ENCODE measurements at places on chromosomes 6 and 20.

- DNase-seq: peak; percentile 69
Observed at GRCh38 chr6:17705778-17706579, 746 bp downstream of the NUP153 start.

- DNase-seq: no peak
Observed at GRCh38 chr20:60505423-60505822, 547.2 kb downstream of the CDH26 start.

DNA sequence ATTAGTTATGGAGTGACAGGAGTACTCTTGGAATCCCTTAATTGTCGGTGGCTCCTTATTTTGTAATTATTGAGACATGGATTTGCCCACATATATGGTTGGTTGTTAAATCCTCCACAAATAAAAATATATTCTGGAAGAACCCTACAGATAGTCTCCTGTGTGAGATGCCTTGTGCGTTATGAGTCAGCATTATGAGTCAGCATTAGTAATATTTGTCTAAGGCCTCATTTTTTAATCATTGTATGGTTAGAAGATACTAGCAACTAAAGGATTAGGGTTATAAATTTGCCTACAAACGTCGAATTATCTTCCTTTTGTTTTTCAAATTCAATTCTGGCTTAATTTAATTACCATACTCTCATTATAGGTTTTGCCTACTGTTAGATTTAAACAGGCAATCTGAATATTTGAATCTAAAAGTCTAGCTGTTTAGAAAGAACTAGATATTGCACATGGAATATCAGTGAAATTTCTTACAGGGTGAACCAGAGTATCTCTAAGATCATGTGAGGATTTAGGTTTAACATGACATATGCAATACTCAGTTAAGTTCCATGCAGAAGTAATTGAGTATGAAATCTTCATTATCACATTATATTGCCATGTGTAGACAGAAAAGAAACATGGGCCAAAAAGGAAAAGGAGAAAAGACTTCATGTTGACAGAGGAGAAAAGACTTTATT, 5.9 kb downstream of the C6orf58 start:
- no peak for DNase-seq

DNA sequence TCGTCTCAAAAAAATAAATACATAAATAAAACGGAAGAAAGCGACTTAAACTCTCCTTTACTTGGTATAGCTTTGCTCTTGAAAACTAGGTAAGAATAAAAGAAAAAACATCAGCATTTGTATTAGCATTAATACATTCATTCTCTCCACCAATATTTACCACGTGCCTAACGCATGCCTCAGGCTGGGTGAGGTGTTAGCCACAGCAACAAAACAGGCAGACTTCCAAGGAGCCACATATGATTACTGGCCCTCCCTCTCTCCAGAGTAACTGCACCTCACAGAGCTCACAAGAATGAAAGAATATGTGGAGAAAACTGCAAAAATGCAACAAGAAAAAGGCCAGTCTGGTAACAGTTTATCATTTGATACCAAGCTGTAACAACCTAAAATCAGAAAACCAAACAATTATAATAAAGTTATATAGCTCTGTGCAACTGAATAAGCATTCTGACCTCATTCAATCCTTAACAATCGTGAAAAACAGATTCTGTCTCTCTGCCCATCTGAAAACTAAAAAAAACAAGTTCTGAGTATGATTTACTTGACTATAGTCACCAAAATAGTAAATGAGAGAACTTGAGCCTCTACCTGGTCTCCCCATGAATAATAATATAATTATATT, 5.2 kb downstream of the NAPB start:
- DNase-seq: no peak

- peak; percentile 73 for DNase-seq
Observed at GRCh38 chr6:154928325-154928922, 66.7 kb upstream of the TIAM2 start.

DNA sequence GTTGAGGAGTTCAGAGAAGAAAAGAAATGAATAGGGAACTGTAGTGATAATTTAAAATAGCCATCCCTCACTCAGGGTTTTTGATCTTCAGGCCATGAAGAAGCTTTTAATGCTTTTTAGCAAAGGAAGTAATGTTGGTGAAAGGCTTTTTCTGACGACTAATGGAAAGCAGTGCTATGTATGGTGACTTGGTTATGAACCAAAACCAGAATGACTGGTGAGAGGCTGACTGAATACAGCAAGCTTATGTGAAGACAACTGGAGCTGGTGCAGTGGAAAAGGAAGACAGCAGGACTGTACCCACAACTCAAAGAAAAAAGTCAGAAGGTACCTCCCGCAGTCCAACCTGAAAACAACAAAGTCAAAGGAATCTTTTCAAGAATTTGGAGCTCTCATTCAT, 118.8 kb downstream of the PRDM1 start:
- no peak for DNase-seq

GRCh38 chr6:129525055-129525454, 184.9 kb downstream of the ARHGAP18 start:
- DNase-seq: no peak

DNA sequence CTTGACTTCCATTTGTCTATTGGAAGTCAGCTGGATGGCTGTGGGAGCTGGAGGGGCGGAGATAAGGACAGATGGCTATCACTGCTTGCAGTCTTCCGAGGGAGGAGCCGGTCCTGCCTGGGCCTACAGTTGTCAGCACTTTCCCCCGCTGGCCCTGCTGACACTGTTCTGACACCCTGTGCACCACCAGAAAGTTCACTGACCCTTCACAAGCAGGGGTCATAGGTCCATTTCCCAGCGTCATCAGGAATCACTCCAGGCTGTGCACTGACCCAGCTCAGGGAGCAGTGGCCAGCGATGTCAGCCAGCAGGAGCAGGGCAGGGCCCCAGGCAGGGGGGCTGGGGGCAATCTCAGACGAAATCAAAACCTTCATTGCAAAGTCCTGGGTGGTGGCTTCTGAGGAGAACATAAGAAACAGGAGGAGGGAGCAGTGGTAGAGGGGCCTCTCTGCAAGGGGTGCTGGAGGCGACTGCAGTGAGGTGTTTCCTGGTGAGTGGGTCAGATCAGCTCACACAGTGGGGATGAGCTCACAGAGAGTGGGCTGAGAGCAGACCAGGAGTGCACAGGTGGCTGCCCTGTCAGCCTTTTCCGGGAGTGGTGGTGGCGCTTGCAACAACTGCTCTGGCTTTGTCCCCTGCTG, 26.5 kb upstream of the PLEKHG1 start:
- DNase-seq: peak; percentile 20

DNA sequence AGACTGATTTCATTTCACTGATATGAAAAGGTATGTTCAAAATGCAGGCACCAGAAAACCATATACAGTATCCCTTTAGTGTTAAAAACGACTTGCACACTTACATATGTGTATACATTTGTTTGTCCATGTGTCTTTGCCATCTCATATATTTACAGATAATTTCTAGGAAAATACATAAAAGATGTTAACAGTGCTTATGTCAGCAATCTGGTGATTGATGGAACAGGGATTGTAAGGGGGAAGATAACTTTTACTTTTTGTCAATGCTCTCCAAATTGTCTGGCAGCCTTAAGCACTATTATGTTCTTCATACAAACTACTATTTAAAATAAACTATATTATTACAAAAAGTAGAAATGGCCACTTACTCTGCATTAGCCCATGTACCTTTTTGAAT, 238.5 kb upstream of the DEFB112 start:
- no peak for DNase-seq

- DNase-seq: no peak
Observed at GRCh38 chr6:56004426-56004825, 129.0 kb upstream of the BMP5 start.

DNA sequence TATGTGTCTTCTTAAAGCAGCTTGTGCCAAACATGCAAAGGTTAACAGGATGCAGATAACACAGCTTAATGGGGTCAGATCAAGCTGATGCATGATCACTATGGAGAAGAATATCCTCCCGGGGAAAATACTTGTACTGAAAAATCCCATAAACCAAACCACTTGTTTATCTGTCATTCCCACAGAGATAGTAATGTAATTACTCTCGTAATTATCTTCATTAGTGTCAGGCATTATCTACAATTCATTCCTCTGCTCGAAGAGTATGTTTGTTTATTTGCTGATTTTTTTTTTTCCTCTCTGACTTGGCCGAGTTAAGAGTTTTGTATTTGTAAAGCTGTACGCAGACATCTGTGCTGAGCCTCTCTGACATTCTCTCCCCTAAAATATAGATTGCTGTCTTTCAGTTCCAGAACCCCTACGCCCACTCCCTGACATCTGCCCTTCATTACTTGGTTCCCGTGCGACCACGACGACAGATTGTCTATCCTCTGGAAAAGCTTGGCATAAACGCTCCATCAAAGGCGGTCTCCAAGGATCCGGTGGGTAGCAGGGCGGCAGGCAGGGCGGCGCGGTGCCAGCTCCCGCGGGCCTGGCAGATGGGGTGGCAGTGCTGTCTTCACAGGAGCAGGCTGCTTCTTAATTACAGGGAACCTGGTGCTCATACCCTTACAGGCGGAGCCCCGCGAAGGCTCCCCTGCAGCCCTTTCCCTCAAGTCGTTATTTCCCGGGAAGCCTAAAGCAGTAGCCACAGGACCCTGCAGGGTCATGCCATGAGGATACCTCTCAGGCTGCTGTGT, 147.2 kb downstream of the CFAP61 start:
- DNase-seq: no peak

GRCh38 chr6:100283285-100283684, 181.4 kb downstream of the SIM1 start:
- no peak for DNase-seq

DNA sequence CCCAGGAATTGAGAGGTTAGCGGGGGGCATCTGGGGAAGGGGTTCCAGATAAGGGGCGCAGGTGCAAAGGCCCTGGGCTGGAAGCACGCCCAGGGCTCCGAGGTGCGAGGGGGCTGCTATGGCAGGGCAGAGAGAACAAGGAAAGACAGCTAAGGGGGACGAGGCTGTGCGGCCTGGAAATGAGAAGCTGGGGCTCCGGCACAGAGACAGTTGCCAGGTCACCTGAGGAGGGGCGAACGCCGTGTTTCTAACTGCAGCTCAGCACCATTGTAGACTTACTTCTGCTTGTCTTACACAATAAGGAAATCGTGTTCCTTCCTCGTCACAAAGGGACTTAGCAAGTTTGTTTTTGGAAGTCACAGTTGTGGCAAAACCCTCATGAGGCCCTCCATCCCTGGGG, 68.9 kb upstream of the TBXT start:
- no peak for DNase-seq

- peak; percentile 14 for DNase-seq
Observed at GRCh38 chr6:3977875-3978711, 100.8 kb downstream of the FAM217A start.

DNA sequence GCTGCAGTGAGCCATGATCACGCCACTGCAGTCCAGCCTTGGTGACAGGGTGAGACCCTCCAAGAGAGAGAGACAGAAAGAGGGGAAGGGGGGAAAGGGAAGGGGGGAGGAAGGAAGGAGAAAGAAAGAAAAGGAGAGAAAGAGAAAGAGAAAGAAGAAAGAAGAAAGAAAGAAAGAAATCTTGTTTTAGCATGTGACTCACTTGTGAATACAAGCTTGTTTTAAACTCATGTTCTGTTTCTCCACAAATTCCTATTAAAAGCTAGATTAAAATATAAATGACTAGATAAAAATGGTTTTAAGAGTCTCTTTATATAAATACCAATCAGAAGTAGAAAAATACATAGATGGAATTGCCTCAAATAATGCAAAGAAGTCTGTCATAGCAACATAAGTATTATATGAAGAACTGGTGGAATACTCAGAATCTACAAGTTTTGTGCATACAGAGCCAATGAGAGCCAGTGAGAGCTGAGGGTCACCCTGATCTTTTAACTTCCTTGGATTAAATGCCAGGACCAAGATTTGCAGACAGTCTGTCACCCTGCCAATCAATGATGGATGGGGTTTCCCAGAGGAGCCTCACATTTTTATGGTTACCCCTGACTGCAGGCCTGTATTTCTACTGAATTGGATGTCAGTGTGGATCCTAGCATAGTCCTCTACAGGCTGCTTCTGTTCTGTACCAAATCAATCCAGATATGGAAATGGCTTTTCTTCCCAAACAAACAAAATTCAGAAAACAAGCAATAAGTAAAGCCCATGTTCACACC, 50.8 kb upstream of the LY86 start:
- DNase-seq: no peak

Measured in neuronal stem cell (in vitro differentiated cells).